Stimulated activated CD4-positive, alpha-beta T cell treated with anti-CD3 and anti-CD28 coated beads, Interleukin-4, amount 100 ng/mL, for 4 hours (primary cell): ENCODE measurements at places on chromosomes 1 and 21.

DNA sequence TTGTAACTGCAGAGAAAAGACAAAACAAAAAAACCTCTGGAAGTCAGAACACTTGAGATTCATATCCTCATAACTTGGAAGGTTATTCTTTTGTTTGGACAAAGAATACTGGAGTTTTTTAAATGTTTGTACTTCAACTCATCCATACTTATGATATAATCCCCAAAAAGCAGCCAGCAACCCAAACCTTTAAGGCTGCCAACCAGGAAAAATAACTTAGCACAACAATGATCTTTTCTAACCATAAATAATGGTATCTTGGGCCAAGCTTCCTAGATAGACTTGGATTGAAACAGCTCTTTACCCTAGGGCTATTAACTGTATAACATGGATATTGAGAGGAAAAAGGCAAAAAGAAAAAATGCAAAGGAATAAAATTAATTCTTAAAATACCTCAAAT, 335.1 kb downstream of the LTN1 start:
- no peak for DNase-seq

DNA sequence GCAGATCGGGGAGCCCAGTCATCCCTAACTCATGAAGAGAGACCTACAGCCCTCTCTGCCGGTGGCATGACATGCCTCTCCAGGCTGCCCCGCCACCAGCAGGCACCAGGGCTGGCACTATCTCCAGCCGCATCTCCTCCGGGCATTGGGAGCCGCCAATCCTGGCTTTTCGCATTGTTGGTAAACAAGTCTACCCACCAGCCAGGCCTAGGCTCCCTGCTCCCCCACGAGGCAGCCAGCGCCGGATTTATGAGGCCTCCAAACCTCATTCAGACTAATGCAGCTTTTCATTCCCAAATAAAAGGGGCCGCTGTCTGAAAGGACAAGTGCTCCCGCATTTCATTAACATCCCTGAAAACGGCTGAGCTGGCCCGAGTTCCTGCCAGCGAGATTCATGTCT, 3.4 kb upstream of the GRIK3 start:
- DNase-seq: no peak

DNA sequence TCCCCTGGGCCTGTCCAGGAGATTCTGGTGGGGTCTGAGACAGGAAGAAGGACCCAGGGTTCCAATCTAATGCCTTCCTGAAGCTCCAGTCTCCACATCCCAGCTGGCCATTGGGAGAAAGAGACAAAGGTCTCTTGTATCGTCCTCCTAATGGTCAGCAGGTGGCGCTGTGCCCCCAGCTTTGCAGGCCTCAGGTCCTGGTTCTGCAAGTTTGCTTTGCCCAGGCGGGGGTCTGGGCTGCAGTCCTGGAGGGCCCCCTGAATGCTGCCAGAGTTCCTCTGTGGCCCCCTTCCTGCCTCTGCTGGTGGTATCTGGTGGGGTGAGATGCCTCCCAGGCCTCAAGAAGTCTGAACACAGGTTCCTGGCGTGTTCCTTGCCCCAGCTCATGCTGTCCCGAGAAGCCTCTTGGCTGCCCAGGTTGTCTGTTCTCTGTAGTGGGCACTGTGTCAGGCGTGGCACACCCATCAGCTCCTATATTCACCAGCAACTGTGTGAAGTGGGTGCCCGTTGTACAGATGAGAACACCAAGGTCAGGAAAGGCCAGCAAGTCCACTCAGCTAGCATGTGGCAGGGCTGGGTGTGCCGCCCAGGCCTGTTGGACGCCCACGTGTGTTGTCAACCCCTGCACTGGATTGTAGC, 33.8 kb upstream of the CSF3R start:
- DNase-seq: peak; percentile 37

- no peak for DNase-seq
These were observed 573.8 kb downstream of the LTN1 start for GRCh38 chr21:28418726-28419514.

DNA sequence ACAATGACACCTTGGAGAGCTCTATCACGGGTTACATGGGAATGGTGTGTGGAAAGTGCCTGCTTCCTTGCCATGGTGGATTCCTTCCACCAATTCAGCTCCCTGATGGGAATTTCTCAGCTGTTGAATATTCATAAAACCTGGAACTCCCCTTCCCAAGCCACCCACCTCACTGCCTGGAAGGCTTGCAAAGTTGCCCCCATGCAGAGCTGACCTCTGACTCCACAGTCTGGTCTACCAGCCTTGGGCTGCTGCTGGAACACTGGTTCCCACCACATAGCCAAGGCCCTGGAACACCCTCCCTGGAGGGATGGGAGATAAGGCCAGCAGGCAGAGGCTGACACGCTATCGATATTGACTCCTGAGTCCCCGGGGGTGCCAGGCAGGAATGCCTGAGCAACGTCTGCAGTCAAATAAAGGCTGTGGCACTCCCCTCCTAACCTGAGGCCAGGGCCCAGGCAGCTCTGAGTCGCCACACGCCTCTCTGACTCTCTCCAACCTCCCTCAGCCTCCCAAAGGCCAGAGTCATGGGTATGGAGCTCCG, 8.8 kb downstream of the CCDC24 start:
- DNase-seq: no peak

- DNase-seq: no peak
These were observed 104.4 kb downstream of the RHOU start for GRCh38 chr1:228839656-228840055.

DNA sequence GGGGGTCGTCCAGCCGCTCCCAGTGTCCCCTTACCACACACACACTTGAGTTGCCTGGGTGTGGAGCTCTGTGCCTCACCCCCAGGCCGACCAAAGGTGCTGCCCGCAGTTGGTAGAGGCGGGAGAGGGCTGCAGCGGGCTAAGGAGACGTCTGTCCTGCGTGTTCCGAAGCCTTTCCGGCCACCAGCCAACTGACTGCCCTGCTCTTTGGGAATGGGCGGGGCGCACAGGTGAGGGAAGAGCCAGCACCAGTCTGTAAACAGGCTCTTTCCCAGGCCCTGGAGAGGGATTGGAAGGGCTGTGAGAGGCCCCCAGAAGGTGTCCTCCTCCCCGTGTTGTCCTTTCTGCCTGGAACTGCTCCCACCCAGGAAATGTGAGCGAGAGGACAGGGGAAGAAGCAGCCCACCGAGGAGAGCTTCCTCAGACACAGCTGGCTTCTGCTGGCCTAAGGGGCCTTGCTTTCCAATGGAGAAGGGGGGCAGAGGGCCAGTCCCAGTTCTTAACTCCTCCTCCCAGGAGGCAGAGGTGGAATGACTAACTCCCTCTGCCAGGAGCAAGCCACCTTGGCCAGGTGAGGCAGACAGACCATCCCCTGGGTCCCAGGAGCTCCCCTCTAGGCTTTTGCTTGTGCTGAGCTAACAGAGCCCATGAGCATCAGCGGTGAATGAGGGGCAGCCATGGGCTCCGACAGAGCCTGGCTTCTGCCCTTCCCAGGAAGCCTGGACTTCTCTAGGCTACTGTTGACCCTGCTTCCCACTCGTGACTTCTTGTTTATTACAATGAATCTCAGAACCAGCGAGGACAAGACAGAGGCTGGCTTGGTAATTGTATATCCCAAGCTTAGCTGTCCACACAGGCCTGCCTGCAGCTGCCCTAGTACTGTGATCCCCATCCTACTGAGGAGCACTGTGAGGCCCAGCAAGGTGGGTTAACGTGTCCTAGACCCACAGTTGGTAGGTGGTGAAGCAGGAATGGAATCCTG, 158.1 kb upstream of the COA6 start:
- no peak for DNase-seq

DNA sequence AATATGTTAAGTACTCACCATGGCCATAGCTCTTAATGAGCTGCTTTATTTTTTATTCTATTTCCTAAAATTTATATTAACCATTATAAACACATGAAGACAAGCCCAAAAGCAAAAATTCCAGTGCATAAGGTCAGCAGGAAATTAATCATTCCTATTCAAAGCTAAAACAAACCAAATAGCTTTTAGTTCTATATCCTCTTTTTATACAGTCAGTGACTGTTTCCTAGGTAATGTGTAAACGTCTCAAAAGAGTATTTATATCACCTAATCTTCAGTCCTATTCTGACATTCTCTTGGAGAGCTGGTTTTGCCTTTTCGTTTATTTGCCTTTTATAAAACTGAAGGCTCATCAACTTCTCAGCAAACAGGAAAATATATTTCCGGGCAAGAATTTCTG, 4.2 kb downstream of the GOLPH3L start:
- DNase-seq: no peak

- no peak for DNase-seq
These were observed 452.6 kb downstream of the PTBP2 start for GRCh38 chr1:97174039-97174704.

- no peak for DNase-seq
These were observed 27.7 kb downstream of the PTPRF start for GRCh38 chr1:43558346-43558841.

DNA sequence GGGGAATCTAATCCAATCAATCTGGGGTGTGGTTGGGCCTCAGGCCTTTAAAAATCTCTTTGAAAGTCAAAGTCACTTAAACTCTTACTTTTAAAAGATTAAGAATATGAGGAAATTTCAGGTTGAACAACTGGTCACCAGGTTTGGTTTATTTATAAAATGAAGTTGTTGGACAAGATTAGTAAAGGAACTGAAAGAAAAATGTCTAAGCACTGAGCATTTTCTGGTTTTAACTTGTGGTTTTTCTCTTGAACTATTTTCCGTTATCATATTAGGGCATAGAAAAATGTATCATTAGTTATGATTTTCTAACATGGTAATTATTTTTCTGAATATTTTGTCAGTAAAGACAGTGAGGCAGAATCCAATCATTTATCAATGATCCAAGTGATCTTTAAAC, 49.6 kb downstream of the RGS2 start:
- DNase-seq: no peak

GRCh38 chr1:200351826-200352549, 57.8 kb downstream of the ZNF281 start:
- no peak for DNase-seq

GRCh38 chr1:177854951-177855350, 114.9 kb downstream of the SEC16B start:
- no peak for DNase-seq

GRCh38 chr1:21355956-21356355, 65.7 kb upstream of the ECE1 start:
- no peak for DNase-seq

GRCh38 chr1:194809665-194810064, 1623.3 kb upstream of the B3GALT2 start:
- DNase-seq: no peak

GRCh38 chr1:67957066-67957465, 93.4 kb downstream of the DIRAS3 start:
- DNase-seq: no peak

DNA sequence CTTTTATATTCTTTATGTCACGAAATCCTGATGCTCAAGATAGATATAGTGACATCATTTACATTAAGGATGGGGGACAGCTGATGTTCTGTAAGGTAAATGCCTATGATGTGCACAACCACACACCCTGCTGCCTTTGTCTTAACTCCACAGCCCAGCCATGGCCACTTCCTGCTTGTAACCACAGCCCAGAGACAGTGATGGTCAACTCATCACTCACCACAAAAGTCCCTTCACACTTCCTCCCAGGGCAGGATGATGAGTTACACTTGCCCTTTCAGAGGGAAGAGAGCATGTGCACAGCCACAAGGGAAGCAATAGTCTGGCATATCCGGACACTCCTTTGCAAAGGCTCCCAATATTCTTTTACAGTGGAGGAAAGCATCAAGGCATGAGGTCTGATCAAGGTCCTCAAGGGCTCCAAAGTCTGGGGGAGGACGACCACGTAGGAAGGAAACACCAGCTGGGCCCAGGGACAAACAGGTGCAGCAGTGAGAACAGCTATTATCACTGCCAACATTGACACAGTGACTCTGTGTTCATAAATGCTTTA, 53.8 kb downstream of the PLPP3 start:
- DNase-seq: no peak

GRCh38 chr21:33202464-33203363, 27.0 kb upstream of the IFNAR2 start:
- no peak for DNase-seq

DNA sequence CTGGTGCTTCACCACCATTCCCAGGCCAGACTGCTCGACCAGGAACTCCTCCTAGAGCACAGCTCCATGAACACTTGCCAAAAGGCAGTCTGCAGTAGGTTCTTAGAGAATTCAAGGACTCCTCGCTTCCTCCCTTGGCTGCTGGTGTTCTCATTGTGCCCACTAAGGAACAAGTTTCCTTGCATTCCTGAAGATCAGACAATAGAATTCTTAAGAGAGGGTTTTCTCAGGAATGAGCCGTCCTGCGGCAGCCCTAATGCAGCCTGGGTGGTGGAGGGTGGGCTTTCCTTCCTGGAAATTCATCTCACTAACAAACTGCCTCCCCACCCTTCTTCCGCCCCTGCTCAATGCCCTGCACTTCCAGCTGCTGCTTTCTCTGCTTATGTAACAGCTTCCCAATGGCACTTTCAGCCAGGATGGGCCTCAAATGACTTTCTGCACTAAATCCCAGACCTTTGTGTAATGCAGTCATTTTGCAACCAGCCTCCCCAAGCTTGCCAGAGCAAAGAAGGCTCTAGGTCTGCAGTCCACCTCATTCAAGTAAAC, 287.9 kb downstream of the PLPP3 start:
- DNase-seq: no peak

- DNase-seq: no peak
These were observed 23.8 kb downstream of the PTPRF start for GRCh38 chr1:43554444-43554992.

DNA sequence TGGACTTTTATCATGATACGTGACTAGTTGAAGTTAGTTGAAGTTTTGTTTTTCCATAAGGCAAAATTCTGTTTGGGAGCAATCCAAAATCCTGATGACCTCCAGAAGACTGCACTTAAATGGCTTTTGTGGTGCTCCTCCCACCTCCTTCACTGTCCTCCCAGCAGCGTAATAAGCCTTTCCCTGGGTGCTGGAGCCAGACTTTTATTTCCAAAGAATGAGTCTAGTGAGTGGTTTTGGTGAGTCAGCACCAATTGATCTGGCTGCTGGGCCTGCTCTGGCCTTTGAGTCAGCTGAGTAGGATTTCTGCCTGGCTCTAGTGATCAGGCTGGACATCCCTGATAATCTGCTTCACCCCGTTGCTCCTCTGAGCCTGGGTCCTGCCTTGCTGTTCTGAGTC, 21.7 kb upstream of the KCND3 start:
- DNase-seq: no peak

- DNase-seq: no peak
These were observed 22.0 kb upstream of the SLC26A9 start for GRCh38 chr1:205965036-205965884.

DNA sequence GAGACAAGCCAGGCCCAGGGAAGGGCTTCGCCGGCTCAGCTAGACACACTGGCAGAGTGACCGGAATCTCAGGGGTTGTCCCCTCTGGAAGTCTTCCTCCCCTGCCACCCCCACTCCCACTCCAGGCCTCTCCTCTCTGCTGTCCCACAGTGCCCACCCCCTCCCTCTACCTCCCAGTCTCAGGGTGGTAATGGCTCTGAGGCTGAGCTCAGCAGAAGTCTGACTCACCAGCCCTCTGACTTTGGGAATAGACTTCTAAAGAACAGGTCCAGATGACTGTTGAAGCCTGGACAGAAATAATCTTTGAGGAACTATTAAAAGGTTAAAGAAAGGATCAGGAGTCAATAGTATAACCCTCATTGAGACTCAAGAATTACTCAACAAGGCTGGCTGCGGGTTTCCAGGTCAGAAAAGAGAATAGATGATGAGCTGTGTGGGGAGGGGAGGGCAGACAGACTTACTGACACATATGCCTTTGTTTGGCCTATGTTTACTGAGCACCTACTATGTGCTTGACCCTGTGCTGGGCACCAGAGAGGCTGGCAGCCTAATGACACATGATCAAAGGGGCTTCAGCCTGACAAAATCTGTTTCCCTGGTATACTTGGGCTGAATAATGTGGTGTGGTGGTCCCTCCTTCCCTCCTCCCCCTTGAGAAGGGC, 8.2 kb downstream of the HCRTR1 start:
- DNase-seq: no peak

- DNase-seq: no peak
These were observed 37.3 kb upstream of the ACTL8 start for GRCh38 chr1:17717594-17718535.
